ENCODE measurements at places on chromosomes 1 and 21.

DNA sequence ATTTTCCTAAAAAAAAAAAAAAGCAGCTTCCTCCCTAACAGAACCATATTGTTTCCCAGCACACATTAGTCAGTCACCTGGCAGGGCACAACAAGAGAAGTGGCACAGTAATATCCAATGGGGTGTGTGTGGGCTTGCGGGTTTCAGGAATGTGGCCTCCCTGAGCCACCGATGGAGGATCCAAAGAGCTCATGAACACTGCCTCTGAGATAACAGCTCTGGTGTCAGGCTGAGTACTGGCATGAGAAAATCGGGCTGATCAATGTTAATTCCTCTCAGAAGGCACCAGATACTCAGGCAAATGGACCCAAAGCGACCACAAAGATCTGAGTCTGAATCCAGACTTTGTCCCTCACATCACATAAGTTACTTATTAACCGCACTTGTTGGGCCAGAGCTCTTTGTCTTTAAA, 2.2 kb upstream of the LYPD8 start:
- no peak for DNase-seq

DNA sequence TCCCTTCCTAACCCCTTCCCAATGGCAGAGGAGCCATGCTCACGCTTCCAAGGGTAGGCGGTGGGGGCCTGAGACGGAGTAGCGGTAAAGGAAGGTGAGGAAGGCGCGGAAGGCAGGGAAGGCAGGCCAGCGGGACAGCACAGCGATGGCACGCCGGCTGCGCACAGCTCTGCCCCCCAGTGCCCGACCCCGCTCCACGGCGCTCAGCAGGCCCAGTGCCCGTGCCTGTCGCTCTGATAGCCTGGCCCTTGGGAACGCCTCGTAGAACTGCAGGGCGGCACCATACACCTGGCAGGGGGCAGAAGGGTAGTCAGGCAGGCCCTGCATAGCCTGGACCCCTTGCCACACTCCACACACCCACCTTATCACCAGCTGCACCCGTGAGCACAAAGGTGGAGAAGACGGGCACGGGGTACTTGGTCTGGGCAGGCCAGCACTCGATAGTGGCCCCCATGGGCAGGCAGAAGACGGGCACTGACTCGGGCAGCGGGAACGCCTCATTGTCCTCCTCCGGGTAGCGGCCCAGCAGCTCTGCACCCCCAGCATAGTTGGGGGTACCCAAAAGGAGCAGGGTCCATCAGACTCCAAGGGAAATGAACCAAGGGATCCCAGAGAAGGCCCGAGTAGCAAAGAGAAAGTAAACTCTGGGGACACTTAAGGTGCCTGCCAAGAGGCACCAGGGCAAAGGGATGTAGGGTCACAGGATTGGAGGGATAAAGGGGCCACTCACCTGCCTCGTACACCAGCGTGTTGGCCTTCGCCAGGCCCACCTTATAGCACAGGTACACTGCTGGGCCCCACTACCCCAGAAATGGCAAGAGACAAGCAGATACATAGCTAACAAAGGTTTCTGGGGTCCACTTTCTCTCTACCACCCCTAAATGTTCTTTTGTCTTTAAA, 4.4 kb downstream of the DENND4B start:
- DNase-seq = no peak

DNA sequence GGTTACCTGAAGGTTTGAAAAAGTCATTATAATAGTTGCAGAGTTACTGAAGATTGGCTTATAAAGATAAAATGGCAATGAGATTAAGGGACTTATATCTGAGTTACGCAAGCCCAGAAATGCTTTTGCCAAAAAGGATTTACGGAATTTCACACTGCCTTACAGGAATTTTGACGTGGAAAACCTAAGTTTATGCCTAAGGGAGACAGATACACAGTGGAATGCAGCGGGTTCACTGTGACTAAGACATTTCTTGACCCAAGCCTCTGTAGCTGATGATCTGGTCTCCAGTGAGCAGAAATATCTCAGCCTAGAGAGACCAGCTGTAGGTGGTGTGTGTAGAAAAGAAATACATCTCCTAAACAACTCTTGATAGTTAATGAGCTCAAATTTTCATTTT, 10.1 kb upstream of the EXO1 start:
- no peak for DNase-seq

DNA sequence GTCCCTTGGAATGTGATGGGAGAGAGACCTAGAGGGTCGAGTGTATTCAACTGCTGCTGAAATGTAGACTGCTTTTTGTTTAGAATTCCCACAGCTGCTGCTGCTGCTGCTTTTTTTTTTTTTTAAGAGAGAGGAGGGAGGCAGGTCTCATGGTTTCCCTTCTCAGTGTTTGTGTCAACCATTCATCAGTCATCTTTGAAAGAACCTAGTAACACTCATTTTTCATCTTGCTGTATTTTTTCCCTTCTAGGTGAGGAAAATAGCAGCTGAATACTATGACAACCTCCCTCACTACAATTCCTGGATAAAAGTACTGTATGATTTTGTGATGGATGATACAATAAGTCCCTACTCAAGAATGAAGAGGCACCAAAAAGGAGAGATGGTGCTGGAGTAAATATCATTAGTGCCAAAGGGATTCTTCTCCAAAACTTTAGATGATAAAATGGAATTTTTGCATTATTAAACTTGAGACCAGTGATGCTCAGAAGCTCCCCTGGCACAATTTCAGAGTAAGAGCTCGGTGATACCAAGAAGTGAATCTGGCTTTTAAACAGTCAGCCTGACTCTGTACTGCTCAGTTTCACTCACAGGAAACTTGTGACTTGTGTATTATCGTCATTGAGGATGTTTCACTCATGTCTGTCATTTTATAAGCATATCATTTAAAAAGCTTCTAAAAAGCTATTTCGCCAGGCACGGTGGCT, 9.2 kb downstream of the DEGS1 start:
- no peak for DNase-seq

DNA sequence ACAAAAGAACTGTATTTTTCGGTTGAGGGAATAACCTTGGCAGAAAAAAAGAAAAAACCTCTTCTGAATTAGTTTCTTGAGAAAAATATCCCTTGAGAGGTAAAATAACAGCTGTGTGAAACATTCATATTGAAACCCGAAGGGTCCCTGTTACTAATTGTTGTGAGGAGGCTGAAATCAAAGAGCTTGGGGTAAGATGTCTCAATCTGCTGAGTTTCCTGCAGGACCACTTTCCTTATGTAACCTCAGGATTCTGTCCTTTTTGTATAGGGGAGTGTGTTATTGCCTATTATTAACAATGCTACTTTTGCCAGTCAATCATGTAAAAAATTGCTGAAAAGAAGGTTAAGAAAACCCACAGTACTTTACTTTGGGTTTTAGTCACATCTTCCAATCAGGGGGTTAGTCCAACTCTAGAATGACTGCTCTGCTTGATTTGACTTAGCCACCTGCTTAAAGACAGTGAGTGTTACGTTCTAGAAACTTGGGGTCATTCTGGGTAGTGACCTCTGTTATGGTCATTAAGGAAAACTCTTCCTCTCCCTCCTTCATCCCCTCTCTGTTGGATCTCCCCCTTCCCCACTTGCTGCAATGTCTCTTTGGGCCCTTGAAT, 138.8 kb downstream of the GIPC2 start:
- no peak for DNase-seq

- no peak for DNase-seq
Observed at GRCh38 chr1:89552471-89553081, 27.9 kb downstream of the LRRC8B start.

DNA sequence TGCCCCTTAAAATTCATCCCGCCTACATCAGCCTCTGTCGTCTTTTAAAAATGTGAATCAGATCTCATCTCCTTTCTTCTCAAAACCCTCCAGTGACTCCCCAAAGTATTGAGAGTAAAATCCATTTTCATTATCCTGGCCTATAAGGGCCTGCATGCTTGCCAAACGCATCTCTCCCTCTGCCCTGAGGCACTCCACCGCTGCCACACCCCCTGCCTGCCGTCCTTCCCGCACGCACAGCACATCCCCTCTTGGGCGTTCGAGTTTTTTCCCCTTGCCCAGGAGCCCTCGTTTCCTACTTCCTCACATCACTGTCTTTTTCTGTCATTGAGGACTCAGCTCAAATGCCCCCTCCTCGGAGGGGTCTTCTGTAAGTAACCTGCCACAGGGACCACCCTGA, 53.3 kb upstream of the MTR start:
- no peak for DNase-seq

DNA sequence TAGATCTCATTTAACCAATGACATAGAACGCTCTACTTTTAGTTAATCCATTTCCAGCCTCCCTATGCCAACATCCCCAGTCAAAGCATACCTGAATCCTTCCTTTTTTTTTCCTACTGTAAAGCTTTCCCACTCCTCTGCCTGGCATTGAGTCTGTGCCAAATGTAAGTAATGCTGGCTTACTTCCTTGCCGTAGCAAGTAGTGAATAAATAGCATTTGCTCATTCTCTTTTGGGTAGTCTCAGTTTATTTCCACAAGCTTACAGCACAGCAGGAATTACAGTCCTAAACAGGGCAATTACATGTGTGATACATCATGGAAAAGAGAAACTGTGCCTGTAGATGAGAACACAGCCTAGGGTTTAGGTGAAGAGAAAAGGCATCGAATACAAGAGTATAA, 352.6 kb upstream of the NEGR1 start:
- no peak for DNase-seq

Data from T-helper 2 cell treated with Interferon-gamma antibody and Interleukin-4, amounts not matched to agents 5 μg/mL and 100 μg/mL, for 36 hours (primary cell).